ENCODE measurements at places on chromosomes 5 and 9.

DNA sequence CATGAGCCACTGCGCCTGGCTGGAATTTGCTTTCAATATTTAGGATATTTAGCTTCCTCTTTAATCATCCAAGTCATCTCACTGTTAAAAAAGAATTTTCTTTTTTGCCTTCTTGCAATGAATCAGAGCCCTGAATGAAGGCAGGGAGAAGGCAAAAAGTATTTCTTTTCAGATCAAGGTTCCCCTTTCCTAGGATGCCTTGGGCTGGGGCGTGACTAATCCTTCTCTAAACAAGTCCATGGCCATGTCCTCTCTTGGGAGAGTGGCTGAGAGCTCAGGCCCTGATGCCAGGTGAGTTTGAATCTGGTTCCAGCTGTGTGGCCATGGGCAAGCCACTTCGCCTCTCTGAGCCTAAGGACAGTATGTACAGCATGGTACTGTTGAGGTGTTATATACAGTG lies 84.8 kb upstream of the NEURL1B start:
- no peak for DNase-seq

GRCh38 chr5:31021181-31021624 lies 172.3 kb upstream of the CDH6 start:
- DNase-seq: no peak

GRCh38 chr5:139037732-139038131 lies 160.4 kb downstream of the SIL1 start:
- DNase-seq: no peak

DNA sequence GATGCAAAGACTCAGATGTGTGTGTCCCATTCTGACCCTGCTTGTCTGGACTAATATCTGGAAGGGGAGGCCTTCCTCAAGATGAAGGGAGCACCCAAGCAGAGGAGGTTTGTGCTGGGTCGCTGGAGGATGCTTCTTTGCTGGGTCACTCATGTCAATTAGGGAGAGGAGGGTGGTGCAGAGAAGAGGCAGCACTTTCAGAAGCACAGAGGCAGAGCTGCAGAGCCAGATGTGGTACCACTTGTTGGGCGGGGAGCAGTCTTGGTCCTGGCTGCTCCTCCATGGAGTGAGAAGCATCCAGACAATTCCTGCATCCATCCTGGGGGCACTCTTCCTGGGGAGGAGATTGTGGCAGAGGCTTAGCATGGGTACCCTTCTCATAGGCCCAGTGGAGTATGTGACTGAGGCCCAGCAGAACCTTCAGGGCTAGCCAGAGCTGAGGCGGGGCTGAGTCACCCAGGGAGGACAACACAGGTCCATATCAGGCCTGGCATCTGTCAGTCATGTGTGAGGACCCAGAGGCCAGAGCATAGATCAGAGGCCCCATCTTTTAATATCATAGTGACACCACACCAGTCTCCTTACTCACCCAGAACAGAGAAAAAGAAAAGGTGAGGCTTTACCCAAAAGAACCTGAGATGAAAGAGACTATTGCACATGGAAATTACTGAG lies 59.8 kb downstream of the TNFSF15 start:
- DNase-seq: no peak
